Suppressor macrophage treated with lipopolysaccharide for 1 hour (primary cell): ENCODE measurements at places on chromosomes 6 and 20.

DNA sequence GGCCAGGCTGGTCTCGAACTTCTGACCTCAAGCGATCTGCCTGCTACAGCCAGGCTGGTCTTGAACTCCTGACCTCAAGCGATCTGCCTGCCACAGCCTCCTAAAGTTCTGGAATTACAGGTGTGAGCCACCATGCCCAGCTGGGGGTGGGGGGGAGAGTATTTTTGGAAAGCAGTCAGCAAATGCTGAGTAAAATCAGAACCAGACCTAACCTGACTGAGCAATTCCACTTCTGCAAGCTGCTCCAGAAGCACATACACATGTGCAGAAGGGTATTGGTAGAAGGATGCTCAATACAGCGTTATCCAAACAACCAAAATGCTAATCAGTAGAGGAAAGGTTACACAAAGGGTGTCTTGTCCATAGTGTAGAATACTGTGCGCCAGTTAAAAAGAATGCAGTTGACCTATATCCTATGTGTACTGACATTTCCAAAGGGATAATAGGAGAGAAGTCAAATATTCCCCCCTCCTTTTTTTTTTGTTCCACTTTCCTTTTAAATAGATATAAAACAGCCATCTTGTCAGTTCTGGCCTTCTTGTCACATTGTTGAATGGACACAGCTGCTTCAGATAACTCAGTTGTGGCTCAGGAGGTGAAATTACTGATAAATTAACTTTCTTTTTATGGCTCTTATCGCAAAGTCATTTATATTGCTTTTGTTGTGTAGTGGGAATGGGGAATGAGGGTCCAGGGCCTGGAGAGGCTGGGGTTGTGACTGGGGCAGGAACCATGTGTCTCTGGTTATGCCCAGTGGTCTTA lies 74.6 kb downstream of the DTD1 start:
- DNase-seq = no peak

DNA sequence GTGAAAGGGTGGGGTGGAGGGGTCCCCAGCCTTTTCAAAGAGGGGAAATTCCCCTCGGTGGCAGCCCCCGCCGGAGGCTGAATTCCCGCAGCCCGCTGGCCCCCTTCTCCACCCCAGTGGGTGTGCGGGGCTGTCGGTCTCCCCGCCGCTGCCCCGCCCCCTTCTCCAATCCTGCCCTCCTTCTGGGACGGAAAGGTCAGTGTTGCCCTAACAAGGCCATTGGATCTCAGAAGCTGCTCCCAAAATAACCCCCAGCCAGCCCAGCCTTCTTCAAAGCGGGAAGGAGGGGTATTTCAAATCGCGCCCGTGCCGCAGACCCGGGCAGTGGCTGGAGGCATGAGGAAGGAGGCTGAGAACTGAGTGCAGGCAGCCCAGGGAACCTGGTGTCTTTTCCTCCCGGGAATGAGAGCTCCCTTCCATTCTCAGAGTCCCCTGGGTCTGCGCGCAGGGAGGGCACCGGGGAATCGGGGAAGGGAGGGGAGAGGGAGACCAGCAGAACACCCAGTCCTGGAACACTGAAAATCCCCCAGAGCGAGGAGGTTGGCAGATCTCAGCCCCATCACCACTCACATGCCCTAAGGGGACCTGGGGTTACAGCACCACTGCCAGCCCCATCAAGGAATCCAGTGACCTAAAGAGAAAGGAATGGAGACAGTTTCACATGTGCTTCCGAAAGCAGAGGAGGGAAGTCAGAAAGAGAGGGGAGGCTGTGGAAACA lies at the start of gene JPH2:
Gene JPH2 (minus strand): TSS at position 135 of the 718 bp plus-strand sequence. CDS start 483 bp downstream, outside the sequence.
- DNase-seq = peak; percentile 19

- no peak for DNase-seq
These were observed 8.2 kb upstream of the SLC2A12 start for GRCh38 chr6:134060491-134061106.

DNA sequence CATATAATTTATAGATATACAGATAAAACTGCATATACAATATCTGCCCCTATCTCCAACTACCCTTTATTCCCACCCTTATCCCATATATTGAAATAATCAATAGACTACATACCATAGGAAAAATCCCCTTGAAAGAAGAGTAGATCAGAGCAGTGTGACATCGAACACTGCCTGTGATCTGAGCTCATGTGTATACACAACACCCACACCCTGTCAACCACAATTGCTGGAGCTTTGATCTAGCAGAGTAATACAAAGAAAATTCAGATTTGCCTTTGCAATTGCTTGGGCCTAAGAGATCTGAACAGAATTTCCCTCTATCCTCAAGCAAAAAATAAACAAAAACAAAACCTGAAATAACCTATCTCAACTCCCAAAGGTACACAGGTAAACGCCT lies 119.3 kb downstream of the ASCC3 start:
- DNase-seq = no peak

- DNase-seq = peak; percentile 37
These were observed 9.2 kb upstream of the GUCA1A start for GRCh38 chr6:42163981-42164380.
